MV-4-11 (cell line): ENCODE measurements at places on chromosomes 2 and 18.

GRCh38 chr2:4107179-4107578 is 403.8 kb downstream of the DCDC2C start:
- no peak for DNase-seq

GRCh38 chr2:100067784-100068183 is 74.6 kb downstream of the AFF3 start:
- no peak for DNase-seq

- no peak for DNase-seq
These were observed 33.6 kb downstream of the SRBD1 start for GRCh38 chr2:45577441-45577840.

- DNase-seq: no peak
These were observed 32.0 kb upstream of the GRHL1 start for GRCh38 chr2:9919512-9919911.

DNA sequence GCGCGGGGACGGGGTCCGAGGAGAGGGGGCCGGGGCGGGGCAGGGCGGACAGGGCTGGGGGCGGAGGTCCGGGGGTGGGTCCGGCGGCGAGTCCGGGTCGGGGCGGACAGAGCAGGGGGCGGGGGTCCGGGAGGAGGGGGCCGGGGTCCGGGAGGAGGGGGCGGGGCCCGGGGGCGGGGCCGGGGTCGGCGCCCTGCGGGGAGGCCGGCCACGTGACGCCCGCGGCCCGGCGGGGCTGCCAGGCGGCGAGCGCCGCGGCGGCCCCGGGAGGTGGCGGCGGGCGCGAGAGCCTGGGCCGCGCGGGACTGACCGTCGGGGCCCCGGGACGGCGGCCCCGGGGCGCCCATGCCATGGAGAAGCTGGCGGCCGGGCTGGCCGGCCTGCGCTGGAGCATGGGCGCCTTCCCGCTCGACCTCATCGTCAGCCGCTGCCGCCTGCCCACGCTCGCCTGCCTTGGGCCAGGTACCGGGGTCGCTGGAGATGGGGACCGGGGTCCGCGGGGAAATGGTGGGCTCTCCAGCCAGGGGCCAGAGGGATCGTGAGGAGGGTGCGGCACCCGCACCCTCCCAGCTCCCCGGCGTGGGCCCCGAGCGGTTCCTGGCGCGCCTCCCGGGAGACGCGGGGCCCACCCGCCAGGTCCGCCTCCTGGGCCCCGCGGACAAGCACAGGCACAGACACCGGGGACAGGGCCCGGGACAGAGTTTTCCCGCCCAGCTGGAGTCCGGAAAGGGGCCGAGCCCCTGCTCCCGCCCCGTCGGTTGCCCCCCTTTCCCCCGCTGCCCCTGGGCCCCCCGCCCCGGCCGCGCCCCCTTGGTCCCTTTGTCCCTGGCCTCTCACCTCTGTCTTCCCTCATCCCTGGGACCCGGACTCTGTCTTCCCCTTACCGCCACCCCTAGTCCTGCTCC is at the start of gene GAREM2:
Gene GAREM2, plus strand, starts transcription at position 218 of the 905 bp plus-strand sequence. Its CDS starts 133 bp downstream, at position 351.
- DNase-seq: no peak

GRCh38 chr18:48023334-48024008 is 93.0 kb upstream of the SMAD2 start:
- peak; percentile 28 for DNase-seq

DNA sequence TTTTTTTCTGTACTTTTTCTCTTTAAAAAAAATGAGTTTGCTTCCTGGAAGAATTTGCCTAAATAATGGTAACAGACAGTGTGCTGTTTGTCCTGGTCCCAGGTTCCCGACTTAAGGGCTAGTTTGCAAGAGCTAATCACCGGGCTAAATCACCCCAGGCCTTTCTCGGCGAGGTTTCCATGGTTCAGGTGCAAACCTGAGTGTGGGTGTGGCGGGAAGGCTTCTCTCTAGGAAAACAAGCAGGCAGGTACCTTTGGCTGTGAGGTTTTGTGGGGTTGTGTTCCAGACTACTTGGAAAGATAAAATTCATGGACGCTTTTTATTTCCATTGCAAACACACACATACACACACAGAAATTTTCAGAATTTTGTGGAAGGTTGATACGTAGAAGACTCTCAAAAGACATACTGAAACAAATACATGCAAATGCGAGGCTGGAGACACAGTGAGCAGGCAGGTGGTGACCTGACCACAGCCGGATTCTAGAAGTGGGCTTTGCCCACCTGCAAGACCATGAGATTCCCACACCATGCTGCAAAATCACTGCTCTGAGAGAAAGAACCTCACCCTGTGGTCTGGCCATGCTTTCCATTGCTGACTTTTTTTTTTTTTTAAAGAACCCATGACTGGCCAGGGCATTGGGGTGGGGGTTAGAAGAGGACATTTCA is 815 bp downstream of the CNDP1 start:
- no peak for DNase-seq

DNA sequence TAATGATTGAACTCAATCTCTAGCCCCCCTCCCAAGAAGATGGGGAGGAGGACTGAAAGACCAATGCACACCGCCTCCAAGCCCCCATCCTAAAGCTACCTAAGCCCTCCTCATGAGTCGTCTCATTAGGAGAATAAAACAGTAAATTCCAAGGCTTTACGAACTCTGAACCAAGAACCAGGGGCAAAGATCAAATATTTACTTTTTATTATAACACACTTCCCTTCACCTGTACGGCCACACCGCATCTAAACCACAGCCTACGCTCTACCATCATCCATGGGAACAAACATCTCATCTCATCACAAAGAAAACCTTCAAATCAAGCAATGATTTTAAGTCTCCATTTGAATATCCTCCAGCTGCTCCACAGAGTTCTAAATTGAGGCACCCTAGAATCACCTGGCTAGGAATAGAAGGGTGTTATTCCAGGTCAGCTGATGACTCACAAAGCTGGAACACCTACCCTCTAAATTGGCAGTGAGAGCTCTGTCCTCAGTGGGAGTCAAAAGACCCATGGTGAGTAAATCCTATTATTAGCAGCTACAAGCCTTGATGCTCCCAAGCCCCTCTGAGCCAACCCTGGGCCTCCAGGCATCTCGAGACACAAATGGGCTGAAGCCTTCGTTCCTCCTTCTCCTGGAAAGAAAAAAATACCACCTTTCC is 45.6 kb upstream of the BZW1 start:
- no peak for DNase-seq

DNA sequence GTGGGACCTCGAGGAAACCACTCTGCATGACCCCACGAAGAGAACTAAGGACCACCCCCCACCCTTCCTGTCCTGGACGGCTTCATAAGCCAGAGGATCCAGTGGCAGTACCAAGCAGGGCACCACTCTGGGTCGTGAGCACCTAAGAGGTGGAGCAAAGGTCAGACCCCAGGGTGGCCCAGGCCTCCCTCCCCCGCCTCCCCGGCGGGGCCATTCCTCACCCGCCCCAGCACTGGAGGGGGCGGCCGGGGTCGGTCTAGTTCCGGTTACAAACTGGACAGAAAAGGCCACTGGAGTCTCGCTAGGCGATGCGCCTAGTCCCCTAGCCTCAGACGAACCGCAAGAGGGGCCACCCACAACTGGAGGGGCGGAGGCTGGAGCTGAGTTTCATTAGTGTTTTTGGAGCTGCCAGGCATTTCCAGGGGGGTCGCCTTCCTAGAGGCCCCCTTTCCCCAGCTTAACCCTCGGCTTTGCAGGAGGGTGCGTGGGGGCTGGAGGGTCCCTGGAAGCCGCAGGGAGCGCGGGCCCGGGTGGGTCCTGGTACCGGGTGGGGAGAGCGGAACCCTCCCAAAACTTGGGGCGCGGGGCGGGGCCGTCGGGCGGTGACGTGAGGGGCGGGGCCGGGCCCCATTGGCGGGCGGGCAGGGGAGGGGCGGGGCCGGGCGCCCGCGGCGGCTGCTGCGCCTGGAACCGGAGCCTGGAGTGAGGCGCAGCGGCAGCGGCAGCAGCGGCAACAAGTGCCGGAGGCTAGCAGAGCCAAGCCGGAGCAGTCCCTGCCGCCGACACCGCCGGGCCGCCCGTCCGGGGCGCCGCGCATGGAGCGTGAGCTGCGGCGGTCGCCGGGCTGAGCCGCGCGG is at the start of gene B3GNT2:
Gene B3GNT2, plus strand, starts transcription at position 695 of the 857 bp plus-strand sequence. CDS start 26,106 bp downstream, outside the sequence.
- peak; percentile 57 for DNase-seq

- DNase-seq: peak; percentile 65
These were observed 398.3 kb downstream of the ALK start for GRCh38 chr2:29522951-29523669.

- DNase-seq: no peak
These were observed 94.1 kb upstream of the MC4R start for GRCh38 chr18:60466677-60467076.

DNA sequence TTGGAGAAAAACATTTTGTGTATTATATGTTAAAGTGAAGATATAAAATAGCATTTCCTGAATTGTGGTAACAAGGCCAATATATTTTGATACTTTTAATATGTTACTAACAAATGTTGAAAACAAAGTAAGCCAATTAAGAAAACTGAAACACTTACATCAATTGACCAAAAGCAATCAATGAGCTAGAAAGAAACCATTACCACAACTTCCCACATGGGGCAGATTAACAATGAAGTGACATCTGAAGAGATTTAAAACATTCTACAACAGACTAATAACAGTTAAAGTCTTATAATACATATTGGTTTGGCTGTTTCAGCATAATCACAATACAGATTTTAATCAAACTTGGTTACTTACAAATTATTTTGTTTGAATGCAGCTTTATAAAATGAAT is 282.4 kb upstream of the NETO1 start:
- DNase-seq: no peak

GRCh38 chr2:176111846-176112374 is 4.7 kb upstream of the HOXD10 start:
- no peak for DNase-seq

- DNase-seq: no peak
These were observed 77.7 kb downstream of the MEIS1 start for GRCh38 chr2:66512626-66513025.

DNA sequence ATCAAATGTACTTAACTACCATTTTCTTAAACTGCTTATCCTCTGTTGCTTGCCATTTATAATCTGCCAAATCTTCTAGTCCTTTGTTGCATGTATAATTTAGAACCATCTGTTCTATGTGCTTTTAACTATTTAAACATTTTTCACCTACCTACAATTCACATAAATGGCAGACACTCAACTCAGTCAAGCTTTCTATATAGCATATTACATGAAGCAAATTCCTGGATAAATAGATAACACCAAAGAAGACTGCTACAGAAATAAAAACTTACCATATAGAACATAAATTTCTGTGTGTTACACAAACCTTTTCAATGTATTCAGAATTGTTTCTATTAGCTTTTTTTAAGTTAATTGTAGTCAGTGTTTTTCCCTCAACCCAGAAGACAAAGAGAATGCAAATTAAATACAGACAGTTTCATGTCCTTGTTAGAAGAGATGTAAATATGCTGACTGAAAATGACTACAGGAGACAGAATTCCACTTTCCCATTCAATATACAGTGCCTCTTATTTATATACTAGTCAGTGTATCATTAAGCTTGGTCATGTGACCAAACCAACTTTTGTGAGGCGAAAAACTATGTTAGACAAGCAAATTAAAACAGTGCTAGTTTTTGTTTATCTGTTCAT is 2.6 kb downstream of the BAZ2B start:
- DNase-seq: peak; percentile 44

DNA sequence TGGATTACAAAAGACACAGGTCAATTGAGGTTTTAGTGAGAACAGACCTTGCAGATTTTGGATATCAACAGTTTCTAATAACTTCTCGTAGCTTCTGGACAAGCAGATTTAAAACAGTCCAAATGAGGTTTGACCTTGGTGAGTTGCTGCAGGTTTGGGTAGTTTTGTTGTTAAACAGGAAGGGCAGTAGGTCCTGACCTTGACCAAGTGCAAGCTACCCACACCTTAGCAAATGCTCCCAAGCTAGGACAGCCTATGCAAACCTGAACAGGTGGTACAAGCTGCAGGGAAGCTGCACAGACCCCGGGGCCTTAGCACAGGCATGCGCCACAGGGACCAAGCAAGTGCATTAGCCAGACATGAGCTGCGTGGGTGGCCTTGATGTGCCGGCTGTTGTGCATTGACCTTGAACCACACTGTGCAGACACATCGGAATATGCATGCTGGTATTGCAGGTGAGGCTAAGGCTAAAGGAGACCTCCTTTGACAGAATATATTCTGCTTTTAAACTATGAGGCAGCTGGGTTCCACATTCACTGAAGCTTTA is 40.2 kb upstream of the AGAP1 start:
- no peak for DNase-seq

GRCh38 chr2:222943820-222944219 is 83.0 kb downstream of the ACSL3 start:
- no peak for DNase-seq

DNA sequence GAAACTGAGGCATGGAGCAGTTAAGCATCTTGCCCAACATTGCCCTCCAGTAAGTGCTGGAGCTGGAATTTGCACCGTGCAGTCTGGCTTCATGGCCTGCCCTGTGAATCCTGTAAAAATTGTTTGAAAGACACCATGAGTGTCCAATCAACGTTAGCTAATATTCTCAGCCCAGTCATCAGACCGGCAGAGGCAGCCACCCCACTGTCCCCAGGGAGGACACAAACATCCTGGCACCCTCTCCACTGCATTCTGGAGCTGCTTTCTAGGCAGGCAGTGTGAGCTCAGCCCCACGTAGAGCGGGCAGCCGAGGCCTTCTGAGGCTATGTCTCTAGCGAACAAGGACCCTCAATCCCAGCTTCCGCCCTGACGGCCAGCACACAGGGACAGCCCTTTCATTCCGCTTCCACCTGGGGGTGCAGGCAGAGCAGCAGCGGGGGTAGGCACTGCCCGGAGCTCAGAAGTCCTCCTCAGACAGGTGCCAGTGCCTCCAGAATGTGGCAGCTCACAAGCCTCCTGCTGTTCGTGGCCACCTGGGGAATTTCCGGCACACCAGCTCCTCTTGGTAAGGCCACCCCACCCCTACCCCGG is 1.3 kb downstream of the PROC start:
- DNase-seq: no peak

- no peak for DNase-seq
These were observed 14.3 kb upstream of the MAP3K2 start for GRCh38 chr2:127401757-127402695.

GRCh38 chr2:240393831-240394410 is 41.5 kb upstream of the GPC1 start:
- no peak for DNase-seq

DNA sequence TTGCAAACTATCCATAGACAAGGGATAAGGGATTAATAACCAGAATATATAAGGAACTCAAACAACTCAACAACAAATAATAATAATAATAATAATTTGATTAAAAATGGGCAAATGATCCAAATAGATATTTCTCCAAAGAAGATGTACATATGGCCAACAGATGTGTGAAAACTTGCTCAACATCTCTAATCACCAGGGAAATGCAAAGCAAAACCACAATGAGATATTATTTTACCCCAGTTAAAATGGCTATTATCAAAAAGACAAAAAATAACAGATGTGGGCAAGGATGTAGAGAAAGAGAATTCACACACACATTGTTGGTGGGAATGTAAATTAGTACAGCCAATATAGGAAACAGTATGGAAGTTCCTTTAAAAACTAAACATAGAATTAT is 26.9 kb downstream of the DNAH7 start:
- DNase-seq: no peak

DNA sequence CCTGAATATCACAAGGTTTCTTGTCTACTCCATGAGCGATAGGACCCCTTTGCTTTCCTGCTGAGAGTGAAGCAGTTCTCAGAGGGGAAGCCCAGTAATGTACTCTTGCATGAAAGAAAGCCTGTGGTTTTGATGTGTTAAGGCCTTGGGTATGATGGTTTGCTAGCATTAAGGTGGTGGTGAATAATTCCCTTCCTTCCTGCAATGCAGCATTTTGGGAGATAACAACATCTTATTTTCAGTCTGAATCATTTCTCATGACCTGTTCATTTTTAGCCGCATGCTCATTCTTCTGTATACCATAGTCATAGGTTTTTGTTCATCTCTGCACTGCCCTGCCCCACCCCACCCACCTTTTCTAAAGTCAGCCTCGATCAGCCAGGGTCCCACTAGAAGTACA is 66.2 kb downstream of the HNMT start:
- DNase-seq: peak; percentile 66
